SK-N-MC (cell line): ENCODE measurements at places on chromosomes 11 and 22.

GRCh38 chr11:74024261-74025029 lies 15.6 kb upstream of the UCP3 start:
- no peak for DNase-seq

DNA sequence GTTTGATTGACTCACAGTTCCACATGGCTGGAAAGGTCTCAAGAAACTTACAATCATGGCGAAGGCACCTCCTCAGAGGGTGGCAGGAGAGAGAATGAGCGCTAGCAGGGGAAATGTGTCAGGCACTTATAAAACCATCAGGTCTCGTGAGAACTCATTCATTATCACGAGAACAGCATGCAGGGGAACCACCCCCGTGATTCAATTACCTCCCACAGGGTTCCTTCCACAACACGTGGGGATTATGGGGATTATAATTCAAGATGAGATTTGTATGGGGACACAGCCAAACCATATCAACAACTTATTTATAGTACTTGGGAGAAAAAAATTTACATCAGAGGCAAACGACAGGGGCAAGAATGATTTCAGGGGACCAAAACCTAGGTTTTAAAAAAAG lies 3.0 kb downstream of the ME3 start:
- no peak for DNase-seq

DNA sequence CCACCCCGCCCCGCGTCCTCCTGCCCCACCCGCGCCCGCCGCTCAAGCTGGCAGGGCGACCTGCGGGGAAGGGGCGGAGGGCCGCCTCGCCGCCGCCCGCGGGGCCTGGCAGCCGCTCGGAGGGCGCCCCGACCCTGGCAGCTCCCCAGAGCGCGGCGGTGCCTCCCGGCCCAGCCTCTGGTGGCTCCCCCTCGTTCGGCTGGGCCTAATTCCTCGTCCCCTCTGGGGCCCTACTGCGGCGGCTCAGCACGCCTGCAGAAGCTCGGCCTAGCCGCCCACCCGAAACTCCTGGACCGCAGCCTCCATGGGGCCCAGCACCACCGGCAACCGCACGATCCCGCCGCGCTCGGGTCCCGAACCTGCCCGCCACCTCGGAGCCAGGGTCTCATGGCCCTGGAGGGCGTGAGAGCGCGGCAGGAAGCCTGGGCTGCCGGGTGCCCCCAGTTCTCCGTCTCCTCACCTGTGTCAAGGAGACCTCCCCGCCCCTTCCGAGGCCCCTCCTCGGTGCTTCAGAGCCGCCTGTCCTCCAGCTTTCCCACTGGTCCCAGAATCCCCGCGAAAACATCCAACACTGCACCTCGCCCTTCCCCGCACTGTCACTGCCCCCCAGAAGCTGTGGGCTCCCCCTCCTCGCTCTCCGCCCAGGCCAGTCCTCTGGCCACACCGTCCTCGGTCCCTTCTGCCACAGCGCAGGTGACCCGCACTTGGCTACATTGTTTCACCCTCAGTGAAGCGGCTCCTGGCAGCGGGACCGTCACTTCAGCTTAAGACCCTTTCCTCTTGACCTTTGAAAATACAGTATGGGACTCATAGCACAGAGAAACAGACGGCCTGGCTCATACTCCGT lies 613 bp upstream of the GSC2 start:
- DNase-seq, result no peak

DNA sequence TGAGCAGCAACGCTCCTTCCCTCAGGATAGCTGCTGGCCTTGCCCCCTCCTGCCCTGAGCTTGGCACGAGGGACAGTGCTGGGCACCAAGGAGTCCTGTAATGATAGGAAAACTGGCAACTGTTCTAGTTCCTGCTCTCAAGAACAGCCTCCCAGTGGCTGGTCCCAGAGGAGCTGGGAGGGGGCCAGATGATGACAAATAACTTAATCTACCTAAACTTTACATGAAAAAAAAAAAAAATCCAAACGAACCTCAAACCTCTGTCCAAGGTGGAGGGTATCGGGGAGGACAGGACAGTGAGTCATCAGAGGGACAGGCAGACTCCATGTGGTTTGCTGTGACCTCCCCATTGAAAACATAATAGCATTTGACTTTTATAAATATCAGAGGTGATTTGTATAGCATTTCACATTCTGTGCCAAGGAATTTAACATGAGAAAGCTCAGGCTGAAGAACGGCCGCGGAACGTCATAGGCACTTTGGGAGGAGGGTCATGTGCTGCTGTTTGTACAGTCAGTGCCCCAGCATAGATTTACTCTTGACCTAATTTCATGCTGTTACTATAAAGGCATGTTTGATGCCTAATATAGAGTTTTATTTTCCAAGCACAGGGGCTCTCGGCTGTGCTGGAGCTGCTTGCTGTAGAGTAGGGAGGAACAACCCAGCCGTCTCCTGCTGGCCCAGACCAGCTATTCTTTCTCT lies 98.2 kb upstream of the NNMT start:
- DNase-seq, result no peak

DNA sequence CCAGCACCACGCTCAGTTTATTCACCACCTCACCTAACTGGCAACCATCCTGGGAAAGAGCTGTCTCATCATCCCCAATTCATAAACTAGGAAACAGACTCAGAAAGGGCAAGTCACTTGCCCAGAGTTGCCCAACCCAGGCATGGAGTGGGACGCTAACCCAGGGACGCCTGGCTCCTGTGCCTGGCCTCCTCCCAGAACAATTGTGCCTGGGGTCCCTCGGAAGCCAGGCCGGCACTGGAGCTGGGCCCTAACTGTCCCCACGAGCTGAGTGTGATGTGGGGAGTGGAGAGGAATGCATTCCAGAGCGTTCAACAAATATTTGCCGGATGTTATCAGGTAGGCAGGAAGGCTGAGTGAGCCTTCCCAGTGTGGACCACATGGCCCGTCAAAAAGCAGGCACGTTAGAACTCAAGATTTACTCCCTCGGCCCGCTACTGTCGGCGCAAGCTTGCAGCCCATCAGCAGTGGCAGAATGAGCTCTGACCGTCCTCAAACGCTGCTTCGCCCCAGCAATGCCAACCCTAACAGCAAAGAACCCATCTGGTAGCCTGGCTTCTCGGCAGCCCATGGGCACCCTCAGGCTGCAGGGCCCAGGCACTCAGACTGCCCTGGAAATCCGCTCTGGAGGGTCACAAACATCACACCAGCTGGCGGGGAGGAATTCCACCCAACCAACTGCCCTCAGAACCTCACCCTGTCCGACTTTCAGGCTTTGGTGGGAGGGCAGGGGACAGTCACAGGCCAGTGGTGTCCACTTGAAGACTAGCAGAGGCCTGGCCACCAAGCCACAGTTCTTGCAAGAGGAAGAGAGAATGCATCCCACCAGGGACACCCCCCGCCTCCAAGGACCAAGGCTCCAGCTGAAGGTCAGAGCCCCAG lies 35.6 kb downstream of the MYH9 start:
- DNase-seq, result no peak

- DNase-seq, result no peak
These were observed 49.8 kb downstream of the DKK3 start for GRCh38 chr11:11958403-11959231.

GRCh38 chr11:121740902-121741301 lies 288.1 kb upstream of the SORL1-AS1 start:
- DNase-seq, result no peak

DNA sequence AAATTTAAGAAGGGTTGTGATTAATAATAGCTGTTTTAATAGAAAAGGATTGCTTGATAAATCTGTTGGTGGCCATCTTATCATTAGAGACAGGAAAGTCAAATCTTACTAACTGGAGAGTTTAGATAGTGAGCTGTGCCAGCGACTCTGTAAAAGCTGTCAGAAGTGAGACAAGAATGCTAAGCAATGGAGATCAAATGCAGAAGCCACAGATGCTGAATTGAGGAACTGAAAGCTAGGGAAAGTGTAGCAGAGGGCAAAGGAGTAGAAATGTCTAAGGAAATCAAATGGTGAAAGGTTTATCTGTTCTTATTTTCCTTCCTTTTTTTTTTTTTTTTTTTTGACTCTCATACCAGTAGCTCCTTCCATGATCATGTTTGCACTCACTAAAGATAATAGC lies 13.7 kb downstream of the MS4A13 start:
- DNase-seq, result no peak

DNA sequence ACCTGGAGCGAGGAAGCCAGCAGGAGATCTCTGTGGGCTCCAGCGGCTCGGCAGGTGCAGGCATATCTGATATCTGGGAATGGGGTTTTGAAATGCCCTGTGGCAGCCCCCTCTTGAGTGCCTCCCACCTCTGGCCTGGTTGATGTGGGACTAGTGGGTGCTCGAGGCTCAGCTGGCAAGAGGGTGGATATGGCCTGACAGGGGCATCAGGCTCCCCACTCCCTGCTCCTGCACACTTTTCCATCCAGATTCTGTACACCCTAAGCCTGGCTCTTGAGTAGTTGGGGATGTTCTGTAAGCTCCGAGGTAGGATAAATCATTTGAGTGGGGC lies 75.0 kb downstream of the SCN3B start:
- no peak for DNase-seq

- no peak for DNase-seq
These were observed 86.9 kb downstream of the SYN3 start for GRCh38 chr22:32971276-32971675.

- DNase-seq, result no peak
These were observed 7.1 kb downstream of the INPPL1 start for GRCh38 chr11:72231396-72232259.

DNA sequence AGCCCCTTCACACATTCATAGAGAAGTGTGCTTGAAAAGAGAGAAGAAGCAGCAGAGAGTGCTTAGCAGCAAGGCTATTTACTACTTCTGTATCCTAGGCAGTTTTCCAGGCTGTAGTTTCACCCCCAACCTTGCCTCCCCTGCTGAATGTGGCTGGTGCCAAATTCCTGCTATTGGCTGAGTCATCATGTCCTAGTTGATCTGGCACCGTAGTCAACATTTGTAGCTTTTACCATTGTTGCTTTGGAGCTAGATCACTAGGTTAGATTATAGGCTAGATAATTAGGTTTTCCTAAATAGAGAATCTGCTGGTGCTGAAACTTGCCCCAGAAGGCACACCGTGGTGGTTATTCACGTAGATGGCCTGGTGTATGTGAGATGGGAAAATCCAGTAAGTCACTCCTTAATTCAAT lies 32.7 kb downstream of the ARHGAP42 start:
- DNase-seq, result no peak

- peak; percentile 70 for DNase-seq
These were observed 56.9 kb downstream of the PACS1 start for GRCh38 chr11:66126808-66127555.

DNA sequence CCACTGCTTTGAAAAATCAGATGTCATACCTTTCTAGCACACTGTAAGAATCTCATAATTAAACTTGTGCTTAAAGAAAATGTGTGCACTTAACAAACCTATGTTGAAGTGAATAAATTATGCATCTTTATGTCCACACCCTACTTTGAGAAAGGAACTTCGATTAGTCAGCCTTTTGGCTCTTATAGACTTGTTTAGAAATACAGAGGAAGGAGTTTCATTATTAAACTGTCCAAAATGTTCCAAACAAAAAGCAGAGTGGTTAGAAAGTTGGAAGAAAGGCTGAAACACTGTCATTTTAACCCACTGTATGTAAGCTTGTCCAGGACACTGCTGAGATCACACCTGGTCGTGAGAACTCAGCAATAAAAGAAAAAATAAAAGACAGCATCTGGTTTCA lies 863.2 kb upstream of the CHORDC1 start:
- DNase-seq, result no peak

DNA sequence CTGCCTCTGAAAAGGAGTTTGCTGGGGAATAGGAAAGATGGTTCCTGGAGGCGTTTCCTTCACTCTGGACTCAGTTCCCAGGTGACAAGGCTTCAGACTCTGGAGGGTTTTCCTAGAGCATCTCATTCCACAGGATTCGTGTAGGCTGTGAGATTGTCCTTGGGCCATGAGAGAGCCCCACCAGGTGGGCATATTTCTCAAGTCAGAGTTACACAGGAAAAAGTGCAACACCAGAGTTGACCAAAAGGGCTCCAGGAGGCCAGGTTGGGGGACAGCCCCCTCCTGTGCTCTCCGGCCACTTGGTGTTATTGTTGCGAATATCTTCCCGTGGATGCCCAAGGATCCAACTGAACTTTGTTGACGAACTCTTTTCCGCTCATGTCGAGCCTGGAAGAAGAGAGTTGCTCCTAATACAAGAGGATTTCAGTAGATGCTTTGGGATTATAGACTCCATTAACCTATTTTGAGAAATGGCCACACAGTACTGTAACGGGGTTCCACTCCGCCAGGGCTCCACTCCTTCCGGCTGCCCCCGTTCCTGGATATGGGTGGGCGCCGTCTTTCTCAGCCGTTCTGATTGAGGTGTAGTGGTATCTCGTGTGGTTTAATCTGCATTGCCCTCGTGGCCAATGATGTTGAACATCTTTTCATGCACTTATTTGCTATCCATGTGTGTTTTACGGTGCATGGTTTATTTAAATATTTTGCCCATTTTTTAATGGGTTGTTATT lies 580.3 kb downstream of the BRD1 start:
- no peak for DNase-seq

DNA sequence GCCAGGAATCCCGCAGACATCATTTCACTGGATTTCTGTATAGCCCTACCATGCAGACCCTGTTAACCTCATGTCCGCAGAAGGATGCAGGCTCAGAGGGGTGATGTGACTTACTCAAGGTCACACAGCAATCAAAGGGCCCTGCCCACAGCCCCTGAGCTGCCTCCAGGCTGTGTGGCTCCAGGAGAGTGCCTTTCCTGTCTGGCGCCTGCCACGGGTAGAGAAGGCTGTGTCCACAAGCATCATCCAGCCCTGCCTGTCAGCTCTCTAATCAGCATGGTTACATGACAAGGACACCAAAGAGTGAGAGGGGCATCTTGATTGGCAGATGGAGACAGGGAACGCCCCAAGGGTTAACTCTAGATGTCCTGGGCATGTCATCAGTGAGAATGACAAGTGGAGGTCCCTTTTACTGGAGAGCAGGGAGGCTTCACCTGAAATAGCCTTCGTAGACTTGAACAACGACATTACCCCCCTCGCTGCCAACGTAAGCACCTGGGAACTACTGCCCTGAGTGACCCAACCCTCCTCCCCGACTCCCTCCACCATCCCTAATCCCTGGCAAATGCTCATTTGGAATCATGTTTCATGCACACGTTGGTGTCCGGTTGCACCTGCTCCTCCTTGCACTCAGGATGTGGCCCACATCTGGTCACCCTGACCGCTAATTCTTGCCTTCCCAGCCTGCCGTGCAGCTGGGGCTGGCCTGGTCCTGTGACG lies 6.9 kb downstream of the FGF19 start:
- no peak for DNase-seq

DNA sequence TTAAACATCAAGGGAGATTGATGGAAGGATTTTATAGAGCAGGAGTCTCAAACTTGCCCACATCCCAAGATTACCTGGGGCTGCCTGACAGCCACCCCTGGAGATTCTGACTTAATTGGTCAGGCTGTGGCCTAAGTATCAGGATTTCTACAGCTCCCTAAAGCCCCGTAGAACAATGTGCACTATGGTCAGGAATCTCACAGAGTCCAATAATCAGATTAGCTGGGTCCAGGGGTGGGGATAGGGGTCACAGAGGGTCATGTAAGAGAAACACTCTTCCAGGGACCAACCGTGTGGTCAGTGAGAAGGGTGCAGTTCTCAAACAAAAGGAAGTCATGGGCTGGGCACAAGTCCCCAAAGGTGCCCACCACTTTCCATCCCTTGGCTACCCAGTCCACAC lies 20.5 kb upstream of the FBLN1 start:
- no peak for DNase-seq
